ENCODE measurements at places on chromosomes 11 and 22.
A peak's percentile ranks its signal among the peaks of the same experiment; 100 is the strongest.

DNA sequence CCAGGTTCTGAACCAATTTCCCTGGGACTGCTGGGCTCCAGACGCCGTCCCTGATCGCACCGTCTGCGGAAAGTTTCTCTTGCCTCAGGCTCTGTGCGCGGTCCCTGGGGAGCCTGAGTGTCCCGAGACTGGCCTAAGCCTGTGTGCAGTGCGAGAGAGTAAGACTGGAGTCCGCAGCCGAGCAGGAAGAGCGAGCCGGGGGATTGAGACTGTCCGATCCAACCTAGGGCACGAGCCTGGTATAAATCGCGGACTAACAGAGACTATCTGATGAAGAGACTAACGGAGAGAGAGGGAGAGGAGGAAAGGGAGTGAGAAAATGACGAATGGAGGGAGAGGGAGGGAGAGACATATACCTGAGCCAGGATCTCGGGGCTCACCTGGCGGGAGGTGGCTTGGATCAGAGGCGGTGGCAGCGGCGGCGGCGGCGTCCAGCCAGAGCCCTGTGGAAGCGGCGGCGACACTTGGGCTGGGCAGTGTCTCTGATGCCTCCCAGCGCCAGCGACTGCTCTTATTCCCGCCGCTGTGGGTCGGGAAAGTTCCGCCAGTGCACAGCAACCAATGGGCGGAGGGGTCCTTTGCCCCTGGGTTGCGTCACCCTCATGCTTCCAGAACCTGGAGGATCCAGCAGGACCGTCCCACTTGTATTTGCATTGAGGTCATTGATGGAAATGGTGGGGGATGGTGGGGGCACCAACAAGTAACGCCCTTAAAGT lies at the start of gene CALCA:
Gene CALCA (minus strand): TSS at position 487 of the 716 bp plus-strand sequence. CDS start 1,159 bp downstream, outside the sequence.
- DNase-seq = no peak

- DNase-seq = peak; percentile 45
Measured at GRCh38 chr11:110989428-110990133, 255.9 kb upstream of the POU2AF2 start.

DNA sequence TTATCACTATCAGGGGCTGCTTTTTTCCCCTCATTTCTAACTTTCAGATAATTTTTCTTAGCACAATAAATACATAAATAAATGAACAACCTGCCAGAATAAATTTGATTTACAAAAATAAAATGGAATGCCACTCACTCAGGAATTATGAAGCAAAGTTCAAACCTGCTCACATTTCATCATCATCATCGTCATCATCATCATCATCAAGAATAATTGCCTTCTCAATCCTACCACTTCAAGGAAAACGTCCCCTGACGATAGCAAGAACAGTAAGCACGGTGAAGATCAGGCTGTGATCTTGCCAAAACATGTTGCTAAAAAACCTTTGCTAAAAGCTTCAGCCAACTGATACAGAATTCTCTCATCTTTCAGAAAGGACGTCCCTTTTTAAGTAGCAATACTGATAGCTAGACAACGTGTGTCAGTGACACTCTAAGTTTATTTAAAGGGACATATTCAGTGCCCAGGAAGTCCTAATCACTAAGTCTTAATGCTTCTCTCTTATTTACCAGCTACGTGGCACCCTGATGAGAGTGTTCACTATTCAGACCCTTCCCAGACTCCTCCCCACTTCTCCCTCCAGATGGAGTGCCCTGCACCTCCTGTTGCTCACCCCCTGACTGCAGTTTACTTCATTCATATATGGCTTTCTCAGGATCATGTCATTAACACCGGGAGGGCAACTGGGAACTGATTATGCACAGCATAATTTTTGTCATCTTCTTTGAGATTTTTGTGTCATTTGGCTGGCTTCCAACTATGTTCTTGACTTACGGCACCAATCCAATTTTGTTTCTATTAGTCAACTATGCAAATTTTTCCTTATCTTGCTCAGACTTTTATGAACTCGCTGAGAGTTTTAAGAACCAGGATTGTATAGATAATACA lies 200.1 kb upstream of the GUCY1A2 start:
- no peak for DNase-seq

DNA sequence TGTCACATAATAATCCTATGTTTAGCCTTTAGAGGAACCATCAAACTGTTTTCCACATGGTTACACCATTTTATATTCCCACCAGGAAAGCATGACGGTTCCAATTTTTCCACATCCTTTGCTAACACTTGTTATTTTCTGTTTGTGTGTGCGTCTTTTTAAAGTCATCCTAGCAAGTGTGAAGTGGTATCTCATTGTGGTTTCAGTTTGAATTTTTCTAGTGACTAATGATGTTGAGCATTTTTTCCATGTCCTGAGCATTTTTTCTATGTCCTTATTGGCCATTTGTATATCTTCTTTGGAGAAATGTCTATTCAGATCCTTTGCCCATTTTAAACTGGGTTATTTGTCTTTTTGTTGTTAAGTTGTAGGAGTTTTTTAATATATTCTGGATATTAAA lies 53.7 kb upstream of the DEPDC7 start:
- DNase-seq = no peak

DNA sequence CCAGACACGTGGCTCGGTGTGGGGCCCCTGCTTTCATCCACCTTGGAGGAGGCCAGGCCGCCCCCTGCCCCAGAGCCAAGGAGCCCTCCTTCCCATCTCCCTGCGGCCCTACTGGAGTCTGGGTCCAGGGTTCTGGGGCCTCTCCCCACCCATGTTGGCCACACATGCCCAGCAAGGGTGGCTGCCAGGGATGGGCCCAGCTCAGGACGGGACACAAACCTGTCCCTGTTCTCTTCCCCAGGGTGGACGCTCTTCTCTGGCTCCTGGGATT lies 4.6 kb downstream of the PANX2 start:
- no peak for DNase-seq

- peak; percentile 30 for DNase-seq
Measured at GRCh38 chr11:71139516-71140205, 112.7 kb downstream of the SHANK2 start.

GRCh38 chr11:102716527-102716926 lies 8.2 kb downstream of the MMP8 start:
- no peak for DNase-seq

GRCh38 chr22:50305923-50306566 lies 1.4 kb downstream of the PLXNB2 start:
- peak; percentile 99 for DNase-seq

GRCh38 chr11:82858556-82859091 lies 41.6 kb downstream of the PRCP start:
- DNase-seq = peak; percentile 26

- DNase-seq = peak; percentile 57
Measured at GRCh38 chr22:27123880-27124279, 466.5 kb downstream of the MIAT start.

- DNase-seq = peak; percentile 60
Measured at GRCh38 chr11:33040033-33040861, 875 bp downstream of the TCP11L1 start.

DNA sequence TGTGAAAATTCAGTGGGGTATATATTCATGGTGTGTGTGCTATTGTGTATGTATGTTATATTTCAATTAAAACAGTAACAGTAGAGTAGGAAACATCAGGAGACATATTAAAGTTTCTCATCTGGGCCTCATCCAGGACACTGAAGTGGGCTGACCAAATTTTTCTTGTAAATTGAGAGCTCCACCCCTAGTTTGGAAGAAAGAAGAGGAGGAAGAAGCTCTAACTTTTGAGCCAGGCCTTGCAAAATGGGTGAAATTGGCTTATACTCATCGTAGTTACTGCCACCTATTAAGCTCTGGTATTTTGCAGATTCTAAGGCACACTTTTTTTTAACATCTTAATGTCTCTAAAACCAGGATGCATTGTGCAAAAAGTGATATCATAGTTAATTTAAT lies 33.7 kb downstream of the TSPAN18 start:
- no peak for DNase-seq

GRCh38 chr22:26401726-26402125 lies 27.3 kb upstream of the ASPHD2 start:
- no peak for DNase-seq

DNA sequence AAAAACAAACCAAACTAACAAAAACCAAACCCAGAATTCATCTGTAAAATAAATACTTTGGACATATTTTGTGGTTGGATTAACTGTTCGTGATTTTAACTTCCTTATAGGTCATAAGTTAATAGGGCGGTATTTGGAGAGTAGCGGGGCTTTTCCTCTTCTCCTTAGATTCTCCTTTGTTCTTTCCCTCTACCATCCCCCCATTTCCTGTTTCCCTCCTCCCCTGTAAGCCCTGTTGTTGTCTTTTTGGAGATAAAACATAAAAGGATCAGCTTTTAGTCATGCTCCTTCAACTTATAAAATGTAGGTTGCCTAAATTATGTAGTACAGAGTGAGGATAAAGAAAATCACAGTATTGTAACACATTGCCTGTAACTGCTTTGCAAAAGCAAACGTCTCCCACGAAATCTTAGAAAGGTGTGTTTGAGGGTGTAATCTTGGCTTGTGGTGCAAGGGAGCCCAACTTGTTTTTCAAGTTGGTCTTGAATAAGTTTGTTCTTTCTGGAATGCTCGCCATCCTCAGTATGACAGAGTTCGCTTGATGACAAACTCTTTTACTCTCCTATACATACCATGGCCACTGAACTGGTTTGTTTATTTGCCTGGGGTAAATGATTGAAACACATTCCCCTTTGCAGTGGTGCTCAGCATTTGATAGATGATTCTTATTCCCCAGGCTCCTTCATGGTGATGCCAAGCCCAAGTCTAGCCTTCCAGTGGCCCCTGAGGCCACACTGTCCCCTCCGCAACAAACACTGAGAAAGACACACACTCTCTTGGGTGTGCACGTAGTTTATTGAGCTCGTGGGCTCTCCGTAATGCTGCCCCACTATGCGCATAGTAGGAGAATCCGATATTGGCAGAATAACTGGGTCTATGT lies 49.4 kb downstream of the TEAD1 start:
- peak; percentile 98 for DNase-seq

GRCh38 chr11:66875378-66875777 lies 18.5 kb downstream of the LRFN4 start:
- no peak for DNase-seq

- no peak for DNase-seq
Measured at GRCh38 chr22:33737662-33738061, 182.6 kb downstream of the LARGE1 start.

DNA sequence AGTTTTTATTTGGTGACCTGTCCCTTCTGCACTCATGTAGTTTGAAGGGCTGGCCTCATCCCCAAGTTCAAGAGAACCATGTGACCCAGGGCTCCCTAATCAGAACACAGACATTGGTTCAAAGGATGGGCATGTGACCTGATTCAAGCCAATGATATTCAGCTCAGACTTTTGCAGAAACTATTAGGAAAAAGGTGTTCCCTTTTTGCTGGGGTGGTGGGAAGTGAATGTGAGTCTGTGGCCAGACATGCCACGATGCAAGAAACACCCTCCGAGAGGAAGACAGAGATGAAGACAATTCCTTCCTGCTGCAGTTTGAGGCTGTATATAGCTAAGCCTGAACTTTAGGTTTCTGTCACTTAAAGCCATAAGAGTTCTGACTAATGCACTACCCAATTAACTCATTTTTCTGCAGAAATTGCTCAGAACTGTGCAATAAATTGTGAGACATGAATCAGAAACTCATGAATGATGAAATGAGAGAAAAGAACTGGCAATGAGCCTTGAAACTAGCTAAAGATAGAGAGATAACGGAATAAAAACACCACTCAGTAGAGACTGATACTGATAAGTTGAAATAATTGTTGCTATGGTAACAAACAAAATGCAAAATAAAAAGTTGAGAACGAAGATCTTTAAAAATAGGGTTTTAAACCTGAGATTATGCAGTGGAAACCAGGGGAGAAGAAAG lies 9.2 kb upstream of the MAPK1 start:
- no peak for DNase-seq

- no peak for DNase-seq
Measured at GRCh38 chr11:72828692-72829101, 14.5 kb downstream of the ATG16L2 start.

DNA sequence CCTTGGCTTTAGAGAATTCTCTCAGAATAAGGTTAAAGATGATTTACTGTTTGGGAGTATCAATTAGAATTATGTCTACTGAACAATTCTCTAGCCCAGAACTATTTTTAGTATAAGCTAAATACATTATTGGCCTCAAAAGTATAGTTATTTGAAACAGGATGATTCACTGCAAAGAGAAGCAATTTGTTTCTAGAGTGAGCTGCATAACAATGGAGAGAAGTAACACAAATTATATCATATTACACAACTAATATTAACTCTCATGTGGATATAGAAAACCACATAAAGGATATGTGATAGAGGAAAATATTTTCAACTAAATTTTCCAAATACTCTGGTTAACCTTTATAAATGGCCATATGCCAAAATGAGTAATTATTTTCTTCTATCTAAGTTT lies 24.9 kb downstream of the PGM2L1 start:
- no peak for DNase-seq

DNA sequence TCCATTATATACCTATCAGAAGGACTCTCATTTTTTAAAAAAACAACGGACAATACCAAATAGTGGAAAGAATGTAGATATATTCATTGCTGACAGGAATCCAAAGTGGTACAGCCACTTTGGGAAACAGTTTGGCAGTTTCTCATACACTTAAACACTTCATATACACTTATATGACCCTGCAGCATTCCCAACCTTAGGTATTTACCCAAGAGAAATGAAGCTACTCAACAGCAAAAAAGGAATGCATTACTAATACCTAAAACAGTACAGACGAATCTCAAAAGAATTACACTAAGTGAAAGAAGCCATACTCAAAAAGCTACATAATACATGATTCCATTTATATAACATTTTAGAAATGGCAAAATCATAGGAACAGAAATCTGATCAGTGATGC lies 51.5 kb downstream of the RBFOX2 start:
- no peak for DNase-seq

- DNase-seq = no peak
Measured at GRCh38 chr11:105857728-105858127, 164.3 kb downstream of the MSANTD4 start.

All from epithelial cell of esophagus (primary cell).